Umbilical cord (tissue), 2 donors: ENCODE measurements at places on chromosomes 11 and 22. TPM values are rescaled to one million over a fixed set of nuclear protein-coding genes. Genes with fewer than 3 reads are reported as not detected.

The DNAJB13 gene
- total RNA-seq, result 3.6 TPM

GRCh38 chr22:42001706-42002105, 3.1 kb downstream of the WBP2NL start:
- no peak for DNase-seq

GRCh38 chr11:130635937-130636630, 187.6 kb downstream of the ADAMTS15 start:
- DNase-seq, result no peak

The ACTN3 gene
- not detected for total RNA-seq

DNA sequence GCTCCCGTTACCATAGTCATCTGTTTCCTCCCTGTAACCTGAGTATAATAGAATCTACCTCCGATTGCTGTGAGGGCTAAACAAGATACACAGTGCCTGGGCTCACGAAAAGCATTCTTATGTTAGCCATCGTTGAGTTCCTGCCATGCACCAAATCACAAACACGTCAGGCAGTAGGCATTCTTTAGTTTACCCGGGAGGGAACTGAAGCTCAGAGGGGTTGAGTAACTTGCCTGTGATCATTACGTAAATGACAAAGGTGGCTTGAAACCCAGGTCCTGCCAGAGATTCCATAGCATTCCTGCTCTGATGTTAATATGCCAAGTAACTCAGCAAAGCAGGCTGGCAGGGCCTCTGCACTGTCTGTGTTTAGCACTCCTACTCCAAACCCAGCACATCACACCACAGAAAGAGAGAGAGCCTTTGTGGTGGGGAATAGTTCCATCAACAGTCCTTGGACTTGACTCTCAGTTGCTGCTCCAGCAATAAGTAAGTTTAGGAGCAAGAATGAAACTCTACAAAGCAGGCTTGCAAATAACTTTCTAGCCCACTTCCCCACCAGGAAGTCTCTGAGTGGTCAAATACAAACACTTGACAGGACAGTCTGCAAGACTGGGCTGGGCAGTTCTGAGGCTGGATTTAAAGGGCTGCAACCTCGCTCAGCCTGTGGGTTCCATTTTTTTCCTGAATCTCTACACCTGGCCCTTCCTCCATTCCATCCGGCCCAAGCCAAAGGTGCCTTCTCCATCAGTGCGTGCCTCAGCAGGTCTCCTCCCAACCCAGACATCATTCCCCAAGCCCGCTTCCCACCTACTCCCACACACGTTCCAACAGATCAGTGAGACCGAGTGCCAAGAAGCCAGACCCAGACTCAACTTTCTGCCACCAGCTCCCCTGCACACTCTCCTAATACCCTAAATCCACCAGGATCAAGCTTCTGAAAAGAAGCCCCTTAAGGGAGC, 1.1 kb downstream of the SCN2B start:
- peak; percentile 28 for DNase-seq

DNA sequence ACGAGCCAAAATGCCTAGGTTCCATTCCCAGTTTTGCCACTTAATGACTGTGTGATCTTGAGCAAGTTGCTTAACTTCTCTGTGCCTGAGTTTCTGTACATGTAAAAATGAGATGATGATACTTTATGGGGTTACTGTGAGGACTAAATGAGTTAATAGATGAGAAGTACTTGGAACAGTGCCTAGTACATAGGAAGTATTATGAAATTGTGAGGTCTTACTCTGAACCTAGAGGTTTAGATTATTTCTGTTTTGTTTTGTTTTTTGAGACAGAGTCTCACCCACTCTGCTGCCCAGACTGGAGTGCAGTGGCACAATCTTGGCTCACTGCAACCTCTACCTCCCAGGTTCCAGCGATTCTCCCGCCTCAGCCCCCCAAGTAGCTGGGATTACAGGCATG, 227.0 kb upstream of the POU2AF2 start:
- no peak for DNase-seq

- DNase-seq, result no peak
Measured at GRCh38 chr22:24335496-24335895, 64.9 kb downstream of the SPECC1L start.

The APOL6 gene
- 12.8 TPM for total RNA-seq

- DNase-seq, result no peak
Measured at GRCh38 chr11:27408246-27408800, 45.3 kb upstream of the CCDC34 start.

The C1QTNF5 gene
- 14.9 TPM for total RNA-seq

The TSSK2 gene
- total RNA-seq, result 1.4 TPM

DNA sequence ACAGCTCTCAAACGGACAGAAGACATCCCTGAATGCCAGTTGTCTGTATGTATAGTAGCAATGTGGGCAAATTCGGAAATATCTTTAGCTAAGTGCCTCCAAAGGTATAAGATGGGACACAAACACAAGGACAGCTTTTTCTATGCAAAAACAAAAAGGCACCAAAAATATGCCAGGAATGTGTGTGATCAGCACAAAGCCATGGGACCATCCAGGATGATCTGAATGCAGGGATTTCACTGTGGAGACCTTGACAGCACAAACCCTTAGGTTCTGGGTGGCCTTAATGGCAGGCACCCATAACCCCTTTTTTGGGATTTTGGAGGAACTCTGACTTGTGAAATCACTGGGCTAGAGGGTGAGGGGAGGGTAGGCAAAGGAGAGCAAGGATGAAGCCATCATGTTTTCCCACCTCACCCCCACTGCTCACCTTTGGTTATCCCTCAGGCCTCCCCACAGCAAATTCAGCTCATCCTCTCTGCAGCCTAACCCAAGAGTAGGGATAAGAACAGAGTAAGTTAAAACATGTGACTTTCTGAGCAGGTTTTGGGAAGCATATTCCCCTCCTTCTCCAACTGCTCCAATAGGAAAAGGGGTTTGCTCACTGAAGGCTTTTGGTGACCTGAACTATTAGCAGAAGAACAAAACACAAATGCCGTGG, 154.6 kb downstream of the SNX19 start:
- no peak for DNase-seq

DNA sequence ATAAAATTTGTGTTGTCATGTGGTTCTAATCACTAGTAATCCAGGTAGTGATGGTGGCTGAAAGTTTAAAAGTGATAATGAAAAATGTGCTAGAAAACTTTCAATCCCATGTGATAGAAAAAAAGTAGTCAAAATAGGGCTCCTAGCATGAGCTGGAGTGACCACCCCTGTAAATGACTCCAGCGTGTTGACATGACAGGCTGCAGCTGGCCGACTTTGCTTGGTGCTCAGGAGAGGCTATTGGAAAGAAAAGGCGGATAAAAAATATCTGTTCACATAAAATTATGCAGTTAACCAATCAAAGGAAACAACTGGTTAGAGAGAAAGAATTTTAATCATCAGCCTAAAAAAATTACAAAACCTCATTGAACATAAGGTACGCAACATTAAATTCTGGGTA, 16.9 kb upstream of the MTCH2 start:
- DNase-seq, result peak; percentile 35

The SLC17A6 gene
- total RNA-seq, result 7.0 TPM

DNA sequence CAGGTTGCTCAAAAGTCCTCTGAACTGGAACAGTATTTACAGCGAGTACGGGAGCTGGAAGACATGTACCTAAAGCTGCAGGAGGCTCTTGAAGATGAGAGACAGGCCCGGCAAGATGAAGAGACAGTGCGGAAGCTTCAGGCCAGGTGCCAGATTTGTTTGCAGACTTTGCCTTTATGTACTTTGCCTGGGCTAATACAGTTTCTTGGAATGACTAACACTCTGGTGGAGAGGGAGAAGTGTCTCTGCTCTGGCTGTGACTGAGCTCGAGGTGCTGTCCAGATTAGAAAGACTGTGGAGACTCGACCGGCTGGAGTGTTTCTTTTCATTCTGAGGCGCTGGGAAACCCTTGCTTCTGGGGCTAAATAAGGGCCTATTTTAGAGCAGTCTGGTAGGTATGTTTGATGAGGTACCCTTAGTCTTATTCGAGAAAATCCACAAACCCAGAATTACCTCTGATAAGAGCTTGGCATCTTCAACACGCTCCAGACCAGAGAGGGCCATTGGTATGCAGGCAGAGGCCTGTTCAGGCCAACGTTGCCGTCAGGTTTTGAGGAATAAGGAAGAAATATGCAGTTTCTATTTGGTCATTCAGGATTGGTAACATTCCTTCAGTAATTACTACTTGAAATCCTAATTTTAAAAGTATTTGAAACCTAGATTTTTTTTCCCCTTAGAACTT, 76.5 kb downstream of the SWAP70 start:
- peak; percentile 62 for DNase-seq

DNA sequence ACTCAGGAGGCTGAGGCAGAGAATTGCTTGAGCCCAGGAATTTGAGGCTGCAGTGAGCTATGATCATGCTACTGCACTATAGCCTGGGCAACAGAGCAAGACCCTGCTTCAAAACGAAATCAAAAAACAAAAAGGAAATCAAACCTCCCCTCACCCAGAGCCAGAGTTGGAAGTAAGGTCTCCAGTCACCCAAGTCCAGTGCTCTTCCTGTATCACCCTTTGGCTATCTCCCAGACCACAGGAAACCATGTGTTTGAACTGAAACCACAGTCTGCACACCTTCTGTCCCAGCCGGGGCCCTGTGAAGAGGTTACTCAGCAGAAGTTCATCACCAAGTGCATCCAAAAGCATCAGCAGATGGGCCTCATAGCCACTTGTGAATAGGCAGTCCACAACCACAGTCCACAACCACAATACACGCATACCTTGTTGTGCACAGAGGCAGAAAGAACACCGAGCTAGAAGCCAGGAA, 4.6 kb downstream of the MYH9 start:
- DNase-seq, result no peak

DNA sequence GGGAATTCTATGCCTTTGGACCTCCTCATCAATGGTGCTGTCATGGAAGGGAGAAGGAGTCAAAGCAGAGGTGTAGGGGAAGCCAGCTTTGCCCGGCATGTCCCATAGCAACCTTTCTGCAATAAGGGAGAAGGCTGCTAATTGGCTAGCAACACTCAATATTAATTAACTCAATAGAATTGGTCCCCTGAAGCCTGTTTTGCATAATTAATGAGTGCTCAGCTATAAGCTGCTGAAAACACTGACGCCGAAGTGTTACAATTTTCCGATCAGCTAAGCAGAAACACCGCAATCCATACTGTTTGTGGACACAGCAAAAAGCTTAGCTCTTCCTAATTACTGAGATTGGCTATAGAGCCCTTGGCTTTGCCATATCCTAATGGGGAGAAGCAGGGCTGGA, 245.0 kb downstream of the CSNK2A3 start:
- no peak for DNase-seq

- no peak for DNase-seq
Measured at GRCh38 chr11:134529212-134530096, 117.4 kb upstream of the B3GAT1 start.

- DNase-seq, result no peak
Measured at GRCh38 chr11:112745973-112746372, 215.2 kb upstream of the NCAM1 start.

- DNase-seq, result no peak
Measured at GRCh38 chr11:128549256-128549944, 38.0 kb downstream of the ETS1 start.

The CABP4 gene
- 0.96 TPM for total RNA-seq

DNA sequence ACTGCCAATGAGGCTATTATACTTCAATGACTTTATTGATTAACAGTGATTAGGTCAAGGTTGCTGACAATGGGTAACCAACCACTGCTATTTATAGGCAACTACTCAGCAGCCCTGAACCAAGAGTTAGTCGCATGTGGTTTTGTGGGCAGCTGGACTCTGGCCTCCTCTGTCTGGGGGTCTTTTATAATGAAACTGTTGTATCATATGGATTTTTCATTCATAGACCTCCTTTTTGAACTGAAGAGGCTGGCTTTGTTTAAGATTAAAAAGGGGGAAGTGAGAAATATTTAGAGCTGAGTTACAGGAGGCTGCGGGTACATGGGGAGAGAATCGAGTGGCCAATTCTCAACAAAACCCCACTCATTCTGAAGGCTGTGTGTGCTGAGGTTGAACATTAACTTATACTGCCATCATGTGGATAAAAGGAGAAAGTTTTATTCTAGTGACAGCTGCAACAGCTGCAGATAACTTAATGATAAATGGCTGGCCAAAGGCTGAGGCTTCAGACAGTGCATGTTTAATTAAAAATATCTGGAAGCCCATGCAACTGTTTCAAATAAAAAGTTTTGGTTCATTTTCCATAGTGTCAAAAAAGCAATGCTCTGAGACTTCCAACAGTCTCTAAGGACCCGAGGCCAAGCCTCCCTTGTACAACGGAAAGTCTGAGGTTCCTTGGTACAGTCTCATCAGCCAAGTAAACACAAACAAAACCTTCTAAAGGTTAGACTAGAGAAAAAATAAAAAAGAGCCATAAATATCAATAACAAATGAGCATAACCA, 682.6 kb downstream of the KCNA4 start:
- DNase-seq, result peak; percentile 40

GRCh38 chr22:42343531-42344081, 73.2 kb upstream of the TCF20 start:
- DNase-seq, result no peak

GRCh38 chr11:44005956-44006355, 41.8 kb upstream of the ACCSL start:
- no peak for DNase-seq

GRCh38 chr11:72712168-72712751, 38.0 kb upstream of the PDE2A start:
- DNase-seq, result peak; percentile 73

The TMEM191B gene
- total RNA-seq, result 0.24 TPM
